ENCODE measurements at places on chromosomes 3 and 15.
A peak's percentile ranks its signal among the peaks of the same experiment; 100 is the strongest.

- H3K4me3 ChIP-seq: no peak overlapping the region
- H3K27ac ChIP-seq: no peak overlapping the region
- no peaks in the 10 kb centered on the region for H3K27me3 ChIP-seq
- H3K4me1 ChIP-seq: no peaks in the 10 kb centered on the region
- no peak for DNase-seq
Measured at GRCh38 chr3:159894386-159894785, 94.2 kb upstream of the IL12A start.

DNA sequence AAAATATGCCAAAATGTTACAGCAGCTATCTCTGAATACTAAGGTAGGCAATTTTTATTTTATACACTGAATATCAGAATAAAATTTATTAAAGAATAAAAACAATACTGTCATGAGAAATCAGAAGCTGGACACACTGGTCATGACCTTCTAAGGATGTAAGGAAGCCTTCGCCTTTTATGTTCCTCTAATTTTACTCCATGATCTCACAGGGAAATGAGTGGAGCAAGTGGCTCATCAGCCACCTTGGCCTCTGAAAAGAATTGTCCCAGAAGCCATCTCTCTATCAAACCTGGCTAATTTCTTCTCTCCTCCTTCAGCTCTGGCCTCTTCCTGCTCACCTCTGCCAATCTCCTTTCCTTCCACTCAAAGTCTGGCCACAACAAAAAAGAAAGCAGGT lies 48.6 kb downstream of the THRB start:
- no peak overlapping the region for H3K4me3 ChIP-seq
- H3K27ac ChIP-seq: no peak overlapping the region
- H3K4me1 ChIP-seq: no peaks in the 10 kb centered on the region
- no peaks in the 10 kb centered on the region for H3K36me3 ChIP-seq
- no peaks in the 10 kb centered on the region for H3K27me3 ChIP-seq

- no peak overlapping the region for H3K4me3 ChIP-seq
- H3K36me3 ChIP-seq: no peaks in the 10 kb centered on the region
- H3K27ac ChIP-seq: no peak overlapping the region
- H3K4me1 ChIP-seq: no peaks in the 10 kb centered on the region
- no peak for DNase-seq
Measured at GRCh38 chr3:73624017-73624820, 522 bp downstream of the PDZRN3 start.

DNA sequence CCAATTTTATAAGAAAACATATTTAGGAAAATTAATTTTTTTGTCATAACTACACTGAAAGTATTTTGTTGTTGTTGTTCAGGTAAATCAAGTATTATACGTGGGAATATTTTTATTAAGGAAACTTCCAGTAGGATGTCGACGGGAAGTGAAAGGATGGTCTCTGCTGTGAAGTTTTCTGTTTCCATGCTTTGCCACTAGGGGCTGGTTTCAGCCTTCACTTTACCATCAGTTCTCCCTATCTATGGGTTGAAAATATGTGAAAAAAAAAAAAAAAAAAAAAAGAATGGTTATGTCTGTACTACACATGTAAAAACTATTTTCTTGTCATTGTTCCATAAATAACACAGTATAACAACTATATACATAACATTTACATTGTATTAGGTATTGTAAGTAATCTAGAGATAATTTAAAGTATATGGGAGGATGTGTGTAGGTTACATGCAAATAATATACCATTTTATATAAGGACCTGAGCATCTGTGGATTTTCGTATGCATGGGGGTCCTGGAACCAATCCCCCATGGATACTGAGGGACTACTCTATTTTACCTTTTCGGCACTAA lies 136.7 kb downstream of the SMAD6 start:
- H3K27ac ChIP-seq: no peak overlapping the region
- H3K27me3 ChIP-seq: no peaks in the 10 kb centered on the region
- DNase-seq: peak; percentile 36
- no peak overlapping the region for H3K4me3 ChIP-seq
- H3K36me3 ChIP-seq: no peaks in the 10 kb centered on the region

DNA sequence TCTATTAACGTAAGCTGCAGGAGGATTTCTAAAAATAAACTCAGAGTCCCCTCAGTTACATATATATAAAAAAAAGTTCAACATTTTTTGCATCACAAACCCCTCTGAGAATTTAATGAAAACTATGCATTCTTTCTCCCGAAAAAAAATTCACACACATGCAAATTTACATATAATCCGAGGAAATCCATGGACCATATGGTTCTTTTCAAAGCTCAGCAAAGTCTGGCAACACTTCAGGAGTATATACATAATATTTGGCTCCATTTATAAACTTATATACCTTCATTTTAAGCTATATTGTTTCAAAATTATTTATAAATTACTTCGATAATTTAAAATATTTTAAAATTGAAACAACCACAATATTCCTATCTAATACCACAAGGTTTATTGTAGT lies 140.7 kb upstream of the PLXND1 start:
- no peak overlapping the region for H3K27ac ChIP-seq
- no peaks in the 10 kb centered on the region for H3K4me1 ChIP-seq
- H3K4me3 ChIP-seq: no peak overlapping the region
- no peaks in the 10 kb centered on the region for H3K27me3 ChIP-seq

DNA sequence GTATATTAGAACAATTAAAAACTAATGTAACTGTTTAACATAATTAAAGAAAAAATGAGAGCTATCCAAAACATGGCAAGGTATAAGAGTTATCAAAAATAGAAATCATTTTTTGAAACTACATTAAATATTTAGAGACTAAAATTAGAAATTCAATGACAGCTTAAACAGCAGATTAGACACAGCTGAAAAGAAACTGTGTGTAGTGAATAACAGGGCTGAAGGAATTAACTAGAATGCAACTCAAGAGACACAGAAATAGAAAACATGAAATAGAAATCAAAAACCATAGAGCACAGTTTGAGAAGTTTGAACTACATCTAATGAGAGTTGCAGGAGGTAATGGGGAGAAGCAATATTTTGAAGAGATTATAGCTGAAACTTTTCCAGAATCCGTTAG lies 59.9 kb upstream of the FBN1 start:
- no peaks in the 10 kb centered on the region for H3K27me3 ChIP-seq
- no peak overlapping the region for H3K27ac ChIP-seq
- H3K36me3 ChIP-seq: no peaks in the 10 kb centered on the region
- DNase-seq: no peak
- no peaks in the 10 kb centered on the region for H3K4me1 ChIP-seq

DNA sequence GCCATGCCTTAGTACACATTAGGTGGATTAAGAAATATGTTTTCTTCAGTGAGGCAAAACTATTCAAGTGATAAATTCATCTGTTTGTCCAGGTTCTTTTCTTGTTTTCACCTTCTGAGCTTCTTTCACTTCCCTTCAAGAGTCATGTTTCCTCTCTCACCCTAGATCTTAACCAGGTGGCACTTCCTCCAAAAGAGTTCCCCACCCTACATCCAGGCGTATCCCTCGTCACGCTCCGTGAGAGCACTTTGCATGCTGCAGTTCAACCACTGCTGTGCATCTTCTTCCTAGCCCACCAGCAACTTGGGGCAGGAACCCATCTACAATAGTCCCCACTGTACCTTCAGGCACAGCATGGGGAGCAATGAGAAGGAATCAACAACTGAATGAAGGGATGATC lies 28.9 kb downstream of the OSBPL10 start:
- DNase-seq: peak; percentile 90
- H3K4me1 ChIP-seq: peaks cover 88% of the 10 kb centered on the region
- H3K4me3 ChIP-seq: peak overlapping the region; percentile 35
- H3K27ac ChIP-seq: peak overlapping the region; percentile 88
- H3K36me3 ChIP-seq: peaks cover 14% of the 10 kb centered on the region

- no peaks in the 10 kb centered on the region for H3K4me1 ChIP-seq
- DNase-seq: no peak
- H3K27ac ChIP-seq: no peak overlapping the region
- no peaks in the 10 kb centered on the region for H3K27me3 ChIP-seq
- H3K4me3 ChIP-seq: no peak overlapping the region
Measured at GRCh38 chr3:124360155-124360554, 368.2 kb upstream of the ROPN1 start.

- no peaks in the 10 kb centered on the region for H3K36me3 ChIP-seq
- H3K4me1 ChIP-seq: no peaks in the 10 kb centered on the region
- no peak overlapping the region for H3K27ac ChIP-seq
- H3K4me3 ChIP-seq: no peak overlapping the region
Measured at GRCh38 chr3:78402720-78403119, 1362.8 kb downstream of the ROBO2 start.

GRCh38 chr15:31453558-31454318 lies 127.1 kb downstream of the KLF13 start:
- H3K4me1 ChIP-seq: peaks cover 14% of the 10 kb centered on the region
- no peaks in the 10 kb centered on the region for H3K36me3 ChIP-seq
- peaks cover 3% of the 10 kb centered on the region for H3K27me3 ChIP-seq
- H3K27ac ChIP-seq: no peak overlapping the region
- H3K4me3 ChIP-seq: no peak overlapping the region

DNA sequence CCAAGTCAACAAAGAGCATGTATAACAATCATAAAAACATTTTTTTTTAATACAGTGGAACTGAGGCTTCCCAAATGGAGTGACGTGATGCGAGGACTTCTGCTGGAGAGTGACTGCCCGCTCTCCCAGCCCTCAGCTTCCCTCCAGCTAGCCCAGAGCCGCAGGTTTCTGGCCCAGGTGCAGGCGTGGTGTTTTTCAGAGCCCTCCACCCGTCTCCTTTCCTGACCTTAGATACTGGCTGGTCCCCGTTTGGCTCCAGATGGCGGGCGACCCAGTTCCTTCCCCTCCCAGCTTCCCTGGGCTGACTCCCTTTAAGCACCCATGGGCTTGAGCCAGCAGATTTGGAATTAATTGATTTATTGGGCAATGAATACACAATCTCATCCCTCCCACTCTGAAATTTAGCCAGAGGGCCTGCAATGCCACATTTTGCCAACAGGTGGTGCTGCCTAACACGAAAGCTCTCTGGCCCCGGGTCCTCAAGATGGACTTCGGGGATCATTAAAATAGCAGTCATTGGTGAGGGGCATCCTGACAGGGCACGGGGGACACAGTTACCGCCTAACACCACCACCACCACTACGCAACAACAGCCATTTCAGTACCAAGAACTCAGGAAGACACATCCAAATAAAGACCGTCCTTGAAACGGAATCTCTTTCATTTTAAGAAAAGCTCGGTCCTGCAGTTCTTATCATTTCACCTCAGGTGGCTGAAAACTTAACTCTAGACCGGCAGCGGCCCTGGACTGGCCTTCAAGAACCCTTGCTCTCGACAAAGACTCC lies 47.5 kb upstream of the MUC4 start:
- H3K36me3 ChIP-seq: peaks cover 13% of the 10 kb centered on the region
- peaks cover 7% of the 10 kb centered on the region for H3K4me1 ChIP-seq
- DNase-seq: peak; percentile 84
- no peaks in the 10 kb centered on the region for H3K27me3 ChIP-seq
